ENCODE measurements at places on chromosomes 5 and 9. TPM values are rescaled to one million over a fixed set of nuclear protein-coding genes. Genes with fewer than 3 reads are reported as not detected.

AIF1L gene
- total RNA-seq = 1.4 TPM

XPA gene
- total RNA-seq = 32.3 TPM

GRCh38 chr9:105690742-105691141 lies 3.6 kb upstream of the TMEM38B start:
- DNase-seq = no peak

DNA sequence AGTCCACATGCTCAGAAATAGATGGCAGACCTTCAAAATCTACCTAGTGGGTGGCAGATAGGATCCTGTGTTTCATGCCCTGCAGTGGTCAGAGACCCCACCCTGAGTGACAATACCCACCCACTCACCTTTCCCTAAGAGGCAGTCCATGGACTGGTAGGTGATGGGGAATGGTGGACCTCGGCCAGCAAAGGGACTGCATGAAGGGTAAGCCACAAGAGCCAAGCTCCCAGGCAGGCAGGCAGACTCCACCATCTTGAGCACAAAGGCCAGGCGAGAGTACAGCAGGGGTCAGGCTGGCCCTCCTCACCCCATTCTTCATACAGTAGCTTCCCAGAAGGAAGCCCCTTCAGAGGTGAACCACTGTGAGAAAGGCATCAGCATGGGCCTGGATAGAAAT lies 78.4 kb downstream of the SYK start:
- DNase-seq = no peak

GRCh38 chr5:154587123-154588026 lies 109.3 kb upstream of the HAND1 start:
- DNase-seq = no peak

DNA sequence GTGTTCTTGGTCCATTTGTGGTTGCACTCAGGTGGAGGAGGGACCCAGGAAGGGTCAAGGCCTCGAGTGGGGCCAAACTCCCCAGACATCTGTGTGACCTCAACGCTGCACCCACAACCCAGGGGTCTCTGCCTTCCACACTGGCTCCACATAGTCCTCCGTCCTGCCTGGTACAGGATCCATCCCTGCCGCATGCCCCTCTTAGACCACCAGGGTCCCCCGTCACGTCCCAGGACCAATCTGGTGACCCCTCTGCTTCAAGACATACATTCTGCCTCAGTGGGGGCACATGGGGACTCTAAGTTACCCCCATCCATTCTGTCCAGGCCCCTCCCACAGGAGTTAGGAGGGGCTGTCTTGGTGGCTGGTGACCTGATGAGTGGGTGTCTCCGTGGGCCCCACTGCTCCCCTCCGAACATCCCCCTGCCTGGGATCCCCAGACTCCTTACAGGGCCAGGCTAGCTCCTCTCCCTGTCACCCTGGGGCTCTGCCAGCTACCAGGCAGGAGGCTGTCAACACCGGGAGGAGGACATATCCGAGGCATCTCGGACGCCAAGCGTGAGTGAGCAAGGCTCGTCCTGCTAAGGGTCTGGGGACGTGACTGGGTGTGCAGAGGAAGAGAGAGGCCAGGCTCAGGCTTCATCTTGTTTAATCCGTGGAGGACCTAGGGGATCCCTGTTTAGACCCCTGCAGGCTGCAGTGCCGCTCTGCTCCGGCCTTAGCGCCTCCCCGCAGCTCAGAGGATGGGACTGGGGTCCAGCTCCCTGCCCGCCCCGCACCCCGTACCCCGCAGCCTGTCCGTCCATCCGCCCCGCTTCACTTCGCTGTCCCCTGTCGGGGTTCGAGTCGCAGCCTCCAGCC lies 32.3 kb downstream of the TSPAN17 start:
- no peak for DNase-seq

DNA sequence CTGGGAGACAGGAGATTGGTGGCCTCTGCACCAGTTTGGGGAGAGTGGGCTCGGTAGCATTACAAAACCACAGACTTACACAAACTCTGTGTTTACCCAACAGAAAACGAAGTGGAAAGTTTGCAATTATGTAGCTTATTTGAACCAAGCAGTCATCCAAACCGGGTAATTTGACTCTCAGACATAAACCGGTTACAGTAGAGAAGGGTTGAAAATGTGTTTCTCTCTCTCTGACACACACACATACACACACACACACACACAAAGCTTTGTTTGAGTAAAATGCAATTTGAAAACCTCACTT lies 97.1 kb upstream of the ZNF608 start:
- DNase-seq = no peak

DNA sequence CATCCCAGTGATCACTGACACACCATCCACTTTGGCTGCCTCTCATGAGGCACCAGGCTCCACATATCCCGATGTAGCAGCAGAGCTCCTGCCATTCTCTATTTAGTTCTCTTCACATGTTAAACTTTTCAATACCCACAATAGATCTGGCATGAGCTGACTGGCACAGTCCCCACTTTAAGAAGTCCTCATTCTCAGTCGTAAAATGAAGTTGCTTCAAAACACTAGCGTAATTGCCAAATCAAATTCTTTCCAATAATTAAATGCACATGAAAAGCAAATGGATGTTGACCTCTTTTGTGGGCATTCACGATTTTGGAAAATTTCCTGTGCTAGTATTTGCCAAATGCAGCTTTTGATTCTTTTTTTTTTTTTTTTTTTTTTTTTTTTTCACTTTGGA lies 32.4 kb downstream of the HAPLN1 start:
- DNase-seq = no peak

All from A172 (cell line).